Tibial nerve (tissue), 4 donors: ENCODE measurements at places on chromosomes 3 and 15. TPM values are rescaled to one million over a fixed set of nuclear protein-coding genes. Genes with fewer than 3 reads are reported as not detected.

GRCh38 chr3:63972196-63972595 lies 51.1 kb downstream of the PSMD6 start:
- no peak for DNase-seq

The B3GNT5 gene
- total RNA-seq, result 10.3 TPM

GRCh38 chr3:135081856-135082434 lies 286.9 kb downstream of the EPHB1 start:
- no peak for DNase-seq

DNA sequence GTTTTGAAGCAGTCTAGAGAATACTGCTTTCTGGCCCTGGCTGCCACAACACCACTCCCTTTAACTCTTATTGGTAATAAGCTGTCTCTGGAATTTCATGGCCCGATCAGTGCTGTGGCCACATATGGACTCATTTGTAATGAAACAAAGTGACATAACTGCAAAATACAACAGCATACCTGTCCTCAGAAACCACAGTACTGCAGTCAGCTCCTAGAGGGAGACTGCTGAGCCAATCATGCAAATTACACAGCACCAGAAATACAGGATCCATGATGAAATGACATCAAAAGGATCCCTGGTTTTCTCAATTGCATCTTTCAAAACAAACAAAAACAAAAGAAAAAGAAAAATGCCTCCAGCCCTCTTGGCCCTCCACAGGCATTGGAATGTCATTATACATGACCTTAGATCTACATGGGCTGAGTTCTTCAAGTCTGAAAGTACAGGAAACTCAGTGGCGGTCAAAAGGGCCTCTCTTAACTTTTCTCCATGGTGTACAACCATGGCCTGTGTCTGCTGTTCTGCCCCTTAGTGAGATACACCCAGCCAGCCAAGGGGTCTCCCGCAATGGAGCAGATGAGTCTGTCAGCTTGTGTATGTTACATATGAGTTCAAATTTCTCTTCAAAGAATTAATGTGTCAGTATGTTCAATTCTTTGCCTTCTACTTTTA lies 24.9 kb upstream of the KBTBD12 start:
- no peak for DNase-seq

- no peak for DNase-seq
These were observed 4.2 kb downstream of the RAP2B start for GRCh38 chr3:153166206-153166605.

The GOLGA6A gene
- 0.20 TPM for total RNA-seq

The RTP3 gene
- total RNA-seq, result not detected

DNA sequence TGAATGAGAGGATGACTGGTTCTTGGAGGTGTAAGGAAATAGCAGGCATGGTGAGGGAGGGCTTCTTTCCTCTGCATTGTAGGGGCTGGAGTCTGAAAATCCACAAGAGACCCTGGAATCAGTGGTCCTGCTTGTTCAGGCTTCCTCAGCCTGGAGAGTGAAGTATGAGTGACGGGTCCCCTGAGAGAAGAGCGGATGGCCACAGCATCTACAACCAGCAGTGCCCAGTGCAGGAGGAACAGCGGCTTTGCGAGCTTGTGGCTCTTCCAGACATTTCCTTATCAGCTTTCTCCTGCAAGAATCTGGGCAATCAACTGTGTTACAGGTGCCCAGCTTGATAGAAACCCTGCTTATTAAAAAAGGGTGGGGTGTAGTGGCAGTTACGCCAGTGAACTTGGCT lies 97.0 kb upstream of the HES1 start:
- DNase-seq, result no peak

- no peak for DNase-seq
These were observed 152.3 kb upstream of the SNTN start for GRCh38 chr3:63500196-63500595.

- no peak for DNase-seq
These were observed 21.9 kb upstream of the KPNA1 start for GRCh38 chr3:122536632-122537001.

GRCh38 chr15:24067733-24068501 lies 380.8 kb upstream of the NDN start:
- no peak for DNase-seq

The IQCH gene
- total RNA-seq, result 0.98 TPM

- no peak for DNase-seq
These were observed 56.8 kb upstream of the SLC6A6 start for GRCh38 chr3:14345496-14346150.
